ENCODE measurements at places on chromosomes 5 and 9.

- ATAC-seq: no peak
Measured at GRCh38 chr9:135032041-135032835, 55.2 kb upstream of the OLFM1 start.

GRCh38 chr9:136496801-136497620, 14.2 kb upstream of the SEC16A start:
- ATAC-seq: no peak

- no peak for ATAC-seq
Measured at GRCh38 chr5:125823572-125823971, 599.6 kb upstream of the GRAMD2B start.

DNA sequence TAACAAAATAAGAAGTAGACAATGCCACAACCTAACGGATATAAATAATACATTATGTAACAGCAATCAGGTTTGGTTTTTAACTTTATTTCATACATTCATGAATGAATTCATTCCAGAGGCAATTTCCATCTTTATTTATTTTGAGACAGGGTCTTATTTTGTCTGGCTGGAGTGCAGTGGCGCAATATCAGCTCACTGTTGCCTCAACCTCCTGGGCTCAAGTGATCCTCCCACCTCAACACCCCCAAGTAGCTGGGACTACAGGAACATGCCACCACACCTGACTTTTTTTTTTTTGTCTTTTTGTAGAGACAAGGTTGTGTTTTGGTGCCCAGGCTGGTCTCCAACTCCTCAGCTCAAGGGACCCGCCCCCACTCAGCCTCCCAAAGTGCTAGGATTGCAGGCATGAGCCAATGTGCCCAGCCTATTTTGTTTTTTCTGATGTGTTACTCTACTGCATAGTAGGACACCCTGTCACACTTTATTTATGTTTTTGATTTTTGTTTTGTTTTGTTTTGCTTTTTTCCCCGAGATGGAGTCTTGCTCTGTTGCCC, 26.3 kb upstream of the C5orf24 start:
- no peak for ATAC-seq

DNA sequence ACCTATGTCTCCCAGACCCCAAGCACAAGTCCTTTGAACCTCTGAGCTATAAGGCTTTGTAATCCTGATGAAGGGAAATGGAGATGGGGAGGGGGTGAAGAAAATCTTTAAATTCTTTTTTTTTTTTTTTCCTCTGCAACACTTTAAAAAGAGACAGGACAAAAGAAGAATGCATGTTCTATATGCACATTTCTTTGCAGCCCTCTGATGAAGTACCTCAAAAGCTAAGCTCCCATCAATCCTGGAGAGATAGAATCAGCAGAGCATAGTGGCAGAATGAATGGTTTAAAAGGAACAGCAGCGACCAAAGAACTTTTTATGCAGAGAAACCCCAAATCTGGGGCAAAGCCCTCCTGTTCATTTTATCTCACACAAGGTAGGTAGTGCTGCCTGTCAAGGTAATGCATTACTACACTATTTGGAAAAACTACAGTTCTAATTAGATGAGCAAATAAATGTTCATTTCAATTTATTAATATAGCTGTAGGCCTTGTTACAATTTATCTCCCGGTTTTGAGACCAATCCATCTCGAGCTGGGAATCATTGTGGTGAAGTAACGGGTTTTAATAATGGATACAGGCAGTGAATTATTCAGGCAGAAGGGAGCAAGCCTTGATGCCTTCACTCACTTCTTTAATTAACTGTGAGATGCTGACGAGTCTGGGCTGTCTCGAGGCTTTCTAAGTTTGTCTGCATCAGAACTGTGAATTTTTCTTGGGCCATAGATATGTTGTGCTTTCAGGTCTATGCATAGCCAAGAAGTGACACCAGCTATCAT, 173.5 kb upstream of the ZNF608 start:
- no peak for ATAC-seq

- no peak for ATAC-seq
Measured at GRCh38 chr5:178291161-178291561, 58.6 kb upstream of the PHYKPL start.

DNA sequence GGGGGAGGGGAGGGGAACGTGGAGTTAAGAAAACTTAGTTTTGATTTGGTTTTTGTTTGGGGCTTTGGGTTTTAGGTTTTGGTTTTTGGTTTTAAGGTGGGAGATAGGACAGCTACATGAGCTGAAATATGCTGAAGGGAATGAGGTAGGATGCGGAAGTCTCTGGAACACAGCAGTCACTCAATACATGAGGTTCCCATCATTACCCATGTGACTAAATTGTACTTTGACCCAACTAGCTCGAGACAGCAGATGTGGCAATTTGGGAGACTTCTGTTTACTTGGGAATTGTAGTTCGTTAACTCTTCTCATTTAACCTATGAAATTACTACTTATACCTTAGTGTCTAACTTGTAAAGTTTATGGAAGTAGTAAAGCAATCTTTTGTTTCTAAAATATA, 124.2 kb downstream of the TLE1 start:
- ATAC-seq: no peak

GRCh38 chr5:1032011-1032410, 23.4 kb downstream of the NKD2 start:
- ATAC-seq: no peak

GRCh38 chr5:65480306-65480865, 1.3 kb downstream of the ADAMTS6 start:
- ATAC-seq: no peak

DNA sequence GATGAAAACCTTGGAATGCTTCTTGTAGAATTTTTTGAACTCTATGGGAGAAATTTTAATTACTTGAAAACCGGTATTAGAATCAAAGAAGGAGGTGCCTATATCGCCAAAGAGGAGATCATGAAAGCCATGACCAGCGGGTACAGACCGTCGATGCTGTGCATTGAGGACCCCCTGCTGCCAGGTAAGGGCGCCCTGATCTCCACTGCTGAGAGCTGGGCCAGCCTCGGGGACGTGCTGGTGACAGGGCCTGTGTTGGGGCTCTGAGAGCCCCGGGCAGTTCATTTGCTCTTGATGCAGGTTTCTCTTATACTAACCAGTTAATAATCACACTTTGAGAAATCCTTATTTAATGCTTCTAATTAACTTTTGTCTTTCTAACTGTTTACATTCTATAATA, 33.0 kb downstream of the TENT4A start:
- no peak for ATAC-seq

- ATAC-seq: peak; percentile 94
Measured at GRCh38 chr5:16626696-16627264, 10.0 kb upstream of the RETREG1 start.

DNA sequence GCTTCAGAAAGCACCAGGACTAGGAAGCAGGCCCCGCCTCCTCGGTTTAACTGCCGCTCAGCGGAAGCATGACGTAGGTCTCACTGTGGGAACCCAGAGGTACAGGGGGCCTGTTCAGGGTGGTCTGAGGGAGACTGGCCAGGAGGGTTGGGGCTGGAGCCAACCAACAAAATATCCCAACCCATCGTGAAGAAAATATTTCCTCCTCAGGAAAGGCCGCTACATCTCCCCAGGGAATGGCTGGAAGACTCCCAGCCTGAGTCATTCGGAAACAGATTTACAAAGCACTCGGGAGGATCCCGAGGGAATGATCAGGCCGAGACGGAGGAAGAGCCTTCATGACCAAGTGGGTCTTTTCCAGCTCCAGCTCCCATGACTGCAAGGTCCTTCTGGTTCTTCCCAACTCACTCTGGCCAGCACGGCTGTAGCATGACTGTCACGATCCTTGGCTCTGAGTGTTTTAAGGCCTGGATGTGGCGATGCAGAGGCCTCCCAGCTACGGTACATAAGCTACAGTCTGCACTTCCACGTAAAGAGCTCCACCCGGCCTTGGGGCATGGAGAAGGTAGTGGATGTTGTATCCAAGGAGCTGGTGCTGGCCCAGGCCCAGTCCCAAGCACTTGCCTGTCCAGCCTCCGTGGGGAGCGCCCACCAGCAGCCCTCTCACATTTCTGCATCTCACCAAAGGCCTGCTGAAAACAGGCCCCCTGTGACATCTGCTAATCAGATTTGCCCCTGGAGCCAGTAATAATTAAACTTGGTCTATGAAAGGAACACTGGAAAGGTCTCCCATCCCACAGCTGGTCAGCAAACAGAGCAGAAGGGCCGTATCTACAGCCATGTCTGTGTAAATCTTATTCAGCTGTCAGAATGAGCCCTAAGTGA, 100.6 kb downstream of the LHFPL2 start:
- ATAC-seq: no peak

GRCh38 chr9:132409828-132410528, at the start of gene CFAP77:
TSS of gene CFAP77 (plus strand) at chr9:132410211. CDS start at chr9:132410272, 61 bp downstream.
- no peak for ATAC-seq

GRCh38 chr9:950139-950538, 26.3 kb upstream of the DMRT3 start:
- no peak for ATAC-seq

GRCh38 chr9:133773889-133774655, 35.9 kb upstream of the SARDH start:
- ATAC-seq: no peak

- ATAC-seq: no peak
Measured at GRCh38 chr9:4221931-4222330, 77.9 kb downstream of the GLIS3 start.

DNA sequence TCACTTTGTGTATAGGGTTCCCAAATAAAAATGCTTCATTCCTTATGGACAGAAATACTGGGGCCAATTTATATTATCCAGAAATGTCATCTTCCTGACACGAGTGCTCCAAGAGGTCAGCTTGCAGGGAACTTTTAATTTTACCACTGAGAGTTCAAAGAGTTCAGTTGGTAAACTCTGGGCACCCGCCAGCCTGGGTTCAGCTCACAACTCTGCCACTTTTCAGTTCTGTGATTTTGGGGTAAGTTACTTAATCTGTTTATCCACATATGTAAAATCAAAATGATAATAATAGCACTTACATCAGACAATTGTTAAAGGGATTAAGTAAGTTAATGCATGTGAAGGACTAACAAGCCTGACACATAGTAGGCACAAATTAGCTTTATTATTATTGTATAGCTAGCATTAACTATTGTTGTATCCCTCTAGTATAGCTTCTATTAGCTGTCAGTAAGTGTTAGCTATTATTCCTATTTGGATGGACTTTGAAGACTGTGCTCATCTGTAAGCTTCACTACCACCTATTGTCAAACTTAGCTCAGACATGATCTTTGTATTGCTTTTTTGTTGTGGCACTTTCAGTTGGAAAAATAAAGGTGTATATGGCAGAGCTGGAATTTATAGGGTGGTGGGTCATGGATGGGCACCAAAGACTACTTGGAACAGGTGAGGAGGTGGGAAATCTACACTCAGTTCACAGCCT, 1.6 kb downstream of the MEGF10 start:
- ATAC-seq: no peak

GRCh38 chr9:76595645-76596044, 136.7 kb downstream of the GCNT1 start:
- ATAC-seq: no peak

DNA sequence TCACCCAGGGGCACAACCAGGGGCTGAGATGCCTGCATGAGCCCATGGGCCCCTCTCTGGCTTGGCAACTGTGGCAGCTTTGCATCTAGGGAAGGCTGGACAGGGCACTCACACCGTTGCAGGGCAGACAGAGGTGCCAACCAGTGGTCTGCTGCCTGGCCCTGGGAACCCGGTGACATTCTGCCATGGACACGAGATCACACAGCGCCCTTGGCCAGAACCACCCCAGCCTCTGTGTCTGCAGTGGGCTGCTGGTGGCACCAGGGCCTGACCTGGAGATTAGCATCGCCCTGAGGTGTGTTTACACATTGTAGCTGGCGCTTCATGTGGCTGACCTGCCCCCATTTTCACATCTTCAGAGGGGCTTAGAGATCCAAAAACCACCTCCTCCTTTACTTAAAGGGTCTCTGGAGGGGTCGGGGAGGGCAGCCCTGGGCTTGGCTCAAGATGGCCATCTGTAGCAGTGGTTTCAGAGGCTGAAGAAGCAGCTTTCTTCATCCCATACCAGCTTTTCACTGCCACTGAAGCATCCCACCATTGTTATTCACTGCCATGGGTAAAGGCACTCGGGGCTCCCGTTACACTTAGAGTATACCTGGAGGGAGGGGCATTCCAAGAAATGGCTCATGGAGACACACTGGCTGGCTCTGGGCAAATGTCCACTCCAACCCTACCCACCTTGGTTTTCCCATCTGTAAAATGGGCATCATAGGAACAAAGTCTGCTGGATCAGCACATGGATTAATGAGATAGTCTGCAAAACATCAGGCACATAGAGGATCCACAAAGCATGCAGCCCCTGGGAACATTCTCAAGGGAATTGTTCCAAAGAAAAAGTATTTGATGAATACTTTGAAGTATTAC, 11.4 kb downstream of the DCANP1 start:
- no peak for ATAC-seq

DNA sequence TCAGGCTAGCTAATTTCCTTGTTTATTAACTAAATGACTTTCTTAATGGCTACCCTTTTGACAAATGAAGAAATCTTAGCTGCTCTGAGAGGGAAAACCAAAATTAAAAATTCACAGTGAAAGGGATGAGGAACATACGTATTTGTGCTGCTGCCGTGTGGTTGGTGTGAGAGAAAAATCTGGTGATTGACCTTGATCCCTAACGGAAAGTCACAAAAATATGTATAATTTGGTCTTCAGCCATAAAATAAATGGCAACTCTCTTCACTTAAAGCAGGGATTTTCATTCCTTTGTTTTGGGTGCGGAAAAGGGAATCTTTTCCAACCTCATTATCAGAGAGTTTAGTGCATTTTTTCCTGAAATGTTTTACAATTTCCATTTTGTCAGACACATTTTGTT, 40.4 kb downstream of the PAM start:
- ATAC-seq: no peak

DNA sequence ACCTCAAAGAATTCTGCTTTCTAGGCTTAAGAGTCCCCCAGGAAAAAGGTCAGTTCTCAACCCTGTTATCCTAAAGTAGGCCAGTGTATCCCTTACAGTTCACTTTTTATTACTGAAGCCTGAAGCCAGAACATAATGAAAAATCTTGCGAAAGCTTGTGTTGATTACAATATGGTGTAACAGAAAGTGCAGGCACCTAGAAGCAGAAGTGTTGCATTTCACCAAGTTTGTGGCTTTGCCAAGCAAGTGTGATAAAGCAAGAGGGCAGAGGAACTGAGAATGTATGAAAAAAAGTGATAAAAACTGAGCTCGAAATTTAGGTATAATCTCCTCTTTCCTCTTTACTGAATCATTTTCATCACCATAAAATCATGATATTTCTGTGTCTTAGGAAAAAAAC, 26.2 kb downstream of the AGTPBP1 start:
- peak; percentile 37 for ATAC-seq

GRCh38 chr9:128257086-128257825, 18.6 kb downstream of the GOLGA2 start:
- no peak for ATAC-seq

DNA sequence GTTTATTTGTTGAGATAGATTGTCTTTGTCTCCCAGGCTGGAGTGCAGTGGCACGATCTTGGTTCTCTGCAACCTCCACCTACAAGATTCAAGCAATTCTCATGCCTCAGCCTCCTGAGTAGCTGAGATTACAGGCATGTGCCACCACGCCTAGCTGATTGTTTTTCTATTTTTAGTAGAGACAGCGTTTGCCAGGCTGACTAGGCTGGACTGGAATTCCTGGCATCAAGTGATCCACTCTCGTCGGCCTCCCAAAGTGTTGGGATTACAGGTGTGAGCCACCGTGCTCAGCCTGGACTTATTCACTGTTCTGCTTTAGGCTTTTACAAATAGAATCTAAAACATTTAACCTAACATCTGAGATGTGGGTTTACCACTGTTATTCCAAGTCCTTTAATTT, 91.3 kb downstream of the COMMD10 start:
- ATAC-seq: no peak

All from activated T-helper 17 cell treated with anti-CD3 and anti-CD28 coated beads, Interleukin-2, amount 50 U/mL, for 72 hours (primary cell).